ENCODE measurements at places on chromosomes 5 and 9.

- DNase-seq = no peak
Observed at GRCh38 chr5:162769019-162769418, 668.4 kb upstream of the CCNG1 start.

DNA sequence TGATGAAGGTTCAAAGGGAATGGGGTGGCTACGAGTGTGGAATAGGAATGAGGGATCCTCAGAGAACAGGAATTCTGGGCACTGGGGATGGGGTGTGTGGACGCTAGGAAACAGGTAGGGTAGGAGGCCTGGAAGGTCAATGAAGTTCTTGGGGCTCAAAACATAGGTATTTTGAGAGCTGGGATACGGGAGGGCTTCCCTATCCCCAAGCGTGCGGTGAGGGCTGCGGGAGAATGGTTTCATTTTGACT lies 718 bp downstream of the QSOX2 start:
- no peak for DNase-seq

- DNase-seq = no peak
Observed at GRCh38 chr5:56011835-56012234, 17.1 kb upstream of the IL6ST start.

DNA sequence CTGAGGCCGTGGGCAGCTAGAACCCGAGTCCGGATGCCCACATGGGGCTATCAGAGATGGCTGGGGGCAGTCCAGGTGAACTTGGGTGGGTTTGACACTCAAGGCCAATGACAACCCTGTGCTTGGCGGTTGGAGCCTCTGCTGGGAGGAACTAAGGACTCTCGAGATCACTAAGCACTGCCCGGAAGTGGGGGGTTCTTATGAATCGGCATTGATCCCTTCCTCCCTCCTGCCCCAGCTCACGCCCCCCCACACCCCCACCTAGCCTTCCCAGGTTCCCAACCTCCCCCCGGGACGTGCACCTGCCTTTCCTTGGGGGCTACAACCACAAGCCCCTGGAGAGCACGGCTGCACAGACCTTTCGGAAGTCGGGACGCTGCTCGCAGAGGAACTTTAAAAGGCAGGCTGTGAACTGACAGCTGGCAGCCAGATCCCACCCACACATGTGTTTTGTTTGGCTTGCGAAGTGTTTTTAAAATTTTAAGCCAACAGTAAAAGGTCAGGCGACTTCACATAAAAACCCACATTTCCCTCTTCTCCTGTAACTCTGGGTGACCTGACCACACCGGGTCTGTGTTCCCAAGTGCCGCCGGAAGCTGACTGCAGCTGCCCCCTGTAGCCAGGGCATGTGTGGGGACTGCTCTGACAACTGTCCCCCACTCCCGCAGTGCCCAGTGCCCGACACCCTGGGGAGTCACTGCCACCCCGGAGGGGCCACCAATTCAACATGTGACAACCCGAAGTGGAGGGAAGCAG lies 5.1 kb upstream of the RALGDS start:
- no peak for DNase-seq

- no peak for DNase-seq
Observed at GRCh38 chr5:22432905-22433304, 420.2 kb downstream of the CDH12 start.

GRCh38 chr9:20754556-20754955 lies 70.5 kb downstream of the FOCAD start:
- no peak for DNase-seq

DNA sequence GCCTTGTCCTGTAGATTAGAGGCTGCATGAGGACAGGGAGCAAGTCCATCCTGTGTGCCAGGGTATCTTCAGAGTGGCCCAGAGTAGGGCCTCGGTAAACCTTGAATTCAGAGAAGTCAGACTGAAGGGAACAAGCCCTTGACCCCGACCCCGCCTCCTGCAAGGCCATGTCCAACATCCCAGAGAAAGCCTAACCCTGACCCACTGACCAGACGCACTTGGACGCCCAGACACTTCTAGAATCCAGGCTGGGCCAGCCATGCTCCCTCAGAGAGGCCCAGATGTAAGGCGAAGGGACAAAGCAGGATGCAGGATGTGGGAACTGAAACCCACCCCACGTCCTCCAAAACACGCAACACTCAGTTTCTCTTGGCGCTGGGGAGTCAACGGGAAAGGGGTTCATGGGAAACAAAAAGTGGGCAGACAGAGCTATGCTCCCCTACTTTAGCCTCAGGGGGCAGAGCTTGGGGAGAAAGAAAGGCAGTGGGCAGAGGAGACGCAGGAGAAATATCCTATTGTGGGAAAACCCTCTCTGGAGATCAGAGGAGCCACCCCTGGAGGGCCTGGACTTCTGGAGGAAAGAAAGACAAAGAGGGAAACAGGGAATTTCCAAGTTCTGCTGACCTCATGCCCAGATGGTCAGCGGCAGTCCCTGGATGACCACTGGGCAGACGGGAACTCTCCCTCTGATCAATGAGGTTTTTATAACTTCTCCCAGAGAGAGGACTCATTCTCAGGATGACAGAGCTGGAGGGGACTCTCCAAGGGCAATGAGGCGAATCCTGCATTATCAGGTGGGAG lies 13.0 kb downstream of the TNIP1 start:
- no peak for DNase-seq

GRCh38 chr5:158388021-158388420 lies 529.1 kb upstream of the CLINT1 start:
- DNase-seq = no peak

GRCh38 chr5:163533223-163533622 lies 27.8 kb downstream of the MAT2B start:
- DNase-seq = no peak

DNA sequence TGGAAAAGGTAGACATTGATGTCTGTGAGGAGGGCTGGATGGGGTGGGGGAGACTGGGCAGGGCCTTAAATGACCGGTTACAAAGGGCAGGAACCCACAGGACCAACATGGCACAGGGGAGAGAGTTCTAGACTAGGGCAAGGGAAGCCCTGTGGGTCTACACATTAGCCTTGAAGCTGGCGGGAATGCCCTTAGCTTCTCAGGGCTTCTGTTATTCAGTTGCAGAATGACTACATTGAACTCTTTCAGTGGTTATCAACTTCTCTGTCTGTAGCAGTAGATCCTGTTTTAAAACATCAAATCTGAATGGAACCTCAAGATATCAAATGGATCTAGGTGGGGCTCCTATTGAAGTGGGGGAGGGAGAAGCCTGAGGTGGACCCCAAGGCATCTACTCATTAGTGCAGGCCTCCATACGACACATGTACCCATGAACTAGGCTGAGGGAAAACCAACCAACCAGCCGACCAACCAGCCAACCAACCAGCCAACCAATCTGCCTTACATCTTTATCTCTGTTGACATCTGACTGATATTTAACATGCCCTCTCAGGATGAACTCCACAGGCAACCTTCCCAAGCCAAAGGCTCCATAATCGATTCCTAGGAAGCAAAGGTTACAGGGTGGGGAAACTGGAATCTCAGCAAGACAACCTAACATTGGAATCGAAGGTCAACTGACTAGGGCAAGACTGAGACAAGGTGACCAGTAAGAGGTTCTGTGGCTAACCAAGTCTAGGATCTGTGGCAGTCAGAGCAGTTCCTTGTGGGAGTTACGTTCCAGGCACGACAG lies 48.3 kb downstream of the DAP start:
- DNase-seq = no peak
